ENCODE measurements at places on chromosomes 6 and 20.

- no peak for DNase-seq
Measured at GRCh38 chr6:83985308-83985713, 48.3 kb upstream of the MRAP2 start.

- DNase-seq, result no peak
Measured at GRCh38 chr20:63533871-63534393, 3.2 kb downstream of the PTK6 start.

GRCh38 chr20:2659547-2659946 lies 4.5 kb downstream of the IDH3B start:
- DNase-seq, result no peak

- no peak for DNase-seq
Measured at GRCh38 chr20:50191065-50191543, 474 bp downstream of the CEBPB start.

DNA sequence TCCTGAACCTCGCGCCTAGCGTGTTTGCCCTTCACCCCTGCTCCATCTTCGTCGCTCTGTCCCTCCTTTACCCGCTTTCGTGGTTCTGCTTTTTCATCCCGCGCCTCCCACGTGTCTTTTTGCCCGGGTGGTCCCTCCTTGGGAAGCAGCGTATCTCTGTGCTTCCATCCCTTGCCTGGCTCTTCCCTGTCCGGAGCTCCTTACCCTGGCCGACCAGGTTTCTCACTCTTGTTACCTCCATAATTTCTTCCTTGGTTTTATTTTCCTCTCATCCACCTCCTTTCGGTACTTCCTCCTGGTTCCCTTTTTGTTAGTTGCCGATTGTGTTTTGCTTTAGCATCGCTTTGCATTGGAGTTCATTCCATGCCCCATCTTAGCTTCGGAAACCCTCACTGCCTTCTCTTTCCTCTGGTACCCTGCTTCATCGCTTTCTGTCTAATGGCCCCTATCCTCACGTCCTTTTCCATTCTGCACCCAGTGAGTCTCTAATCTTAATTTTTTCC lies 735 bp downstream of the FAM135A start:
- no peak for DNase-seq

- no peak for DNase-seq
Measured at GRCh38 chr6:33192671-33193602, 670 bp upstream of the COL11A2 start.

GRCh38 chr6:4671587-4672115 lies 104.6 kb upstream of the CDYL start:
- no peak for DNase-seq

DNA sequence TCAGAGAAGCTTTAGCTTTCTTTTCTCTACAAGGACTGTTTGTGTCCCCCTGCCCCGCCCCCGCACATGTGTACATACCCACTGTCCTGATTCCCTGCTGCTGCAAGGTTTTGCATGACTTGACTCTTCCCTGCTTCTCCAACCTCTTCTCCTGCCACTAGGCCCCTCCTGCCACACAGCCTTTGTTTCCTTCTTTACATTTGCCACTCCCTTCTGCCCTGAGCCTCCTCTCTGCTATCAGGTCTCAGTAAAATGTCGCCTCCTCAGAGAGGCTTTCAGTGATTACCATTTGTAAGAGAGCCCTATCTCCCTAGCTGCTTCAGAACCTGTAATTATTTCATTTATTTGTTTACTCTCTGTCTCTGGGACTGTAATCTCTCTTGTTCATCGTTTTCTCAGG lies 56.4 kb upstream of the VSTM2L start:
- DNase-seq, result no peak

GRCh38 chr6:111936718-111937117 lies 63.5 kb upstream of the FYN start:
- no peak for DNase-seq

GRCh38 chr6:112193117-112193516 lies 61.2 kb downstream of the LAMA4 start:
- no peak for DNase-seq

- DNase-seq, result no peak
Measured at GRCh38 chr20:36777167-36777566, 3.6 kb upstream of the DSN1 start.

DNA sequence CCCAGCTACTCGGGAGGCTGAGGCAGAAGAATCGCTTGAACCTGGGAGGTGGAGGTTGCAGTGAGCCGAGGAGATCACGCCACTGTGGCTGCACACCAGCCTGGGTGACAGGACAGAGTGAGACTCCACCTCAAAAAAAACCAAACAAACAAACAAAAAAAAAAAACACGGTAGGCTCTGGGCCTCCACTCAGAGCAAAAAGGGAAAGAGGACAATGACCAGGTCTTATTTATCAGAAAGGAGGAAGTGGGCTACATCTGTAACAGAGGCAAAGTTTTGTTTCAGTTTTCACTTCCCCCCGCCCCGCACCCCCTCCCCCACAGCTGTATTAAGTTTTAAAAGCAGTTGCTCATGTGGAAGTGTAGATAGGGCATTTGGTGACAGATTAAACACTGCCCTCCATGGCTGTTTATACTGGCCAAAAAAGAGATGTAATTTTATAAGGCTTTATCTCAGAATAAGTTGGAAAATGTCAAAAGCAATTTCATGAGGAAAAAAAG lies 114.6 kb downstream of the RCAN2 start:
- DNase-seq, result no peak

- DNase-seq, result no peak
Measured at GRCh38 chr6:37634238-37634826, 63.4 kb downstream of the MDGA1 start.

DNA sequence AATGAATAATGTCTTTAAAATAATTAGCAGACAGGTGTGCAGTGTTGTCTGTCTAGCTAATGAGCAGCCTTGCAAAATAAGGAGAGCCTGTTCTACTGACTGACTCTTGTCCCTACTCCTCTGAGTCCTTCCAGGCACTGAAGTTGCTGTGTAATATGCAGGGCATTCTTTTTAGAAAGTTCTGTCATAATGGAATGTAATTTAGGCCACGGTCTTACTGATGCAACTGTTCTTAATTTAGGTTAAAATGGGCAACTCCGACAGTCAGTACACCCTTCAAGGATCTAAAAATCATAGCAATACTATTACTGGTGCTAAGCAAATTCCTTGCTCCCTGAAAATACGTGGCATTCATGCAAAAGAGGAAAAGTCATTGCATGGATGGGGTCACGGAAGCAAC lies 133.9 kb downstream of the TIAM2 start:
- DNase-seq, result no peak

DNA sequence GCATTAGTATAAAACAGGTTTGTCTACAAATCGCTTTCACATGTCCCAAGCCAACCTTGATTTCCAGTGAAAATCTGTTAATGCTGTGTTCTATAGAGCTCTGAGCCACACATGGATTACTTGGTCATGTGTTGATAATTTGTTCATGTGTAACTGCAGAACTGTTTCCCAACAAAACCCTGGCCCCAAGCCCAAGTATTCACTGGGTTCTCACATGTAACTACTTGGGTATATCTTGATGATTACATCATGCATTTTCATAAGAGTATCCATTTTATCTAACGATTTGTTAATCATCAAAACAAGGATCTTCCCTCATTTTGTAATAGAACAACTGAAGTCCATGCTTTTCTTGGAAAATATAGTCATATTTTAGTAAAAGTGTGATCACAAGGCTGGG lies 657.6 kb downstream of the PRKN start:
- DNase-seq, result no peak

GRCh38 chr20:46551522-46552381 lies 1.3 kb upstream of the OCSTAMP start:
- no peak for DNase-seq

DNA sequence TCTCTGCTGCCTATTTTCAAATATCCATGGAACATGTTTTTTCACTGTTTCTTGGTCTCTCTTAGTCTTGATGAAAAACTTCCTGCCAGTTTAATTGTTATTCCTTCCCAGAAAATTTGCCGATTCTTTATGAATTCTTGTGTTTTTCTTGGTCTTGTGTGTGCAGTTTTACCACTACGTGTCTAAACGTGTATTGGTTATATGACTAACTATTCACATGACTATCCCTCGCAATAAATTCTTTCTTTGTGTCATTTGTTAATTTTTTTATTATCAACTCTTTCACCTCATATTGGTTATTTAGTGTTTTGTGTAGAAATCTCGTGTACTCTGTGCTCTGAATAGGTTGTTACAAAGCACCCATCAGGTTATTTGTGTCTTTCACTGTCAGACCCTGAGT lies 315.4 kb downstream of the HAO1 start:
- DNase-seq, result no peak

DNA sequence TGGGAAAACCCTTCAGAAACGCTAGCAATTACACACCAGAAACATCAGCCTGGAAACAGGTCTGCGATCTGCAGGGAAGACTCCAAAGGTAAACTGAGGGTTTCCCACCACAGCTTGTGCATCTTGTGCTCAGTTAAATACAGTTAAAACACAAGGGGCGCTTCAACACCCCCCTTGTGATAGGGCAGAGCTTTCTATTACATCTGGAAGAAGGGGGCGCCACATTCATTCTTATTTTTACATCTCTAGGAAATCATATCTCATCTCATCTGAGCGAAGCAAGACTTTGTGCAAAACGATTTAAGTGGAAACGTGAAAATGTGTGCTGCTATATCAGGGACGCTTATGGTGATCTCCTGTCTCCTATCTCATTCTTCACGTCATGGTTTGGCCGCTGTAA lies 58.5 kb downstream of the PRND start:
- DNase-seq, result no peak

DNA sequence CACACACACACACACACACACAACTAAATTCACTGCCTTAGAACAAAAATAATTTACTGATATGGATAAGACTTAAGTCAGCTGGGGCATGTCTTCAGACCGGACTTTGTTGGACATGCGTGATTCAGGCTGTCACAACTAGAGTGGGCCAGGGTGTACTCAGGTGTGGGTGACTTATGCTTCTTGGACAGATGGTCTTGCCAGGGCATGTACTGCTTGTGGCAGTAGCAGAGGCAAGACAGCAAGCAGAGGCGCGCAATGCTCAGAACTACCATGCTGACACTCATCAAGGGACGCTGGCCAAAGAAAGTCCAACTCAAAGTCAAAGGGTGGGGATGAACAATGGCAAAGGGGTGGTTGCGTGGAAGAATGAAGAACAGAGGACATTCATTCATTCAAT lies 437.5 kb downstream of the CBLN4 start:
- no peak for DNase-seq

DNA sequence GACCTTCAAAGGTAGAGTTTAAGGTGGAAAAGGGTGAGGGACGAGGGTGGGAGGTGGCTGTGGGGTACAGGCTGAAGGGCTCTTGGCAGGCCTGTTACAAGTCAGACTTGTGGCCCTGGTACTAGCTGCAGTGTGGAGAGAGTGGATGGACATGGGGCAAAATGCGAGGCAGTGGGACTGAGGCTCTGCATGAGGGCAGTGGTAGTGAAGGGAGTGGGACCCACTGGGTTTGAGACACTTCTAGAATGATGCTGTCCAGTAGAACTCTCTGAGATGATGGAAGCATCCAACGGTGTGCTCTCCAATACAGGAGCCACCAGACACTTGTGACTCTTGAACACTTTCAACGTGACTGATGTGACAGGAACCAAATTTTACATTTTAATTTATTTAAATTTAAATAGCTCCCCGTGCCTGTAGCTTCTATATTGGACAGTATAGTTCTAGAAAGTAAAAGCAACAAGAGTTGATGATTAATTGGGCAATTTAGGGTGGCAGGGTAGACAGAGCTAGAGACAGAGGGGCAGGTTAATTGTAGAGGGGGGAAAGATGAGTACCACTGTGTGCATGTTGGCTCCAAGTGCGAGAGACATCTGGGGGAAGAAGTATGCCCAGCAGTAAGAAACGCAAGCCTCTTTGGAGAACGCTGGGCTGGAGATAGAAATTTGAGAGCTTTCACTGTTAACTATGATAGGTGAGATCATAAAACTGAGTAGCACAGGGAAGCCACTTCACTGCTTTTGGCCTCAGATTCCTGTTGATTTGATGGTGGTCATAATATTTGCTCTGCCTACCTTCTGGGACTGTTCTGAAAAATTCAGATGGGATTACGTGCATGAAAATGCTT lies 77.5 kb downstream of the TXNDC5 start:
- DNase-seq, result no peak

DNA sequence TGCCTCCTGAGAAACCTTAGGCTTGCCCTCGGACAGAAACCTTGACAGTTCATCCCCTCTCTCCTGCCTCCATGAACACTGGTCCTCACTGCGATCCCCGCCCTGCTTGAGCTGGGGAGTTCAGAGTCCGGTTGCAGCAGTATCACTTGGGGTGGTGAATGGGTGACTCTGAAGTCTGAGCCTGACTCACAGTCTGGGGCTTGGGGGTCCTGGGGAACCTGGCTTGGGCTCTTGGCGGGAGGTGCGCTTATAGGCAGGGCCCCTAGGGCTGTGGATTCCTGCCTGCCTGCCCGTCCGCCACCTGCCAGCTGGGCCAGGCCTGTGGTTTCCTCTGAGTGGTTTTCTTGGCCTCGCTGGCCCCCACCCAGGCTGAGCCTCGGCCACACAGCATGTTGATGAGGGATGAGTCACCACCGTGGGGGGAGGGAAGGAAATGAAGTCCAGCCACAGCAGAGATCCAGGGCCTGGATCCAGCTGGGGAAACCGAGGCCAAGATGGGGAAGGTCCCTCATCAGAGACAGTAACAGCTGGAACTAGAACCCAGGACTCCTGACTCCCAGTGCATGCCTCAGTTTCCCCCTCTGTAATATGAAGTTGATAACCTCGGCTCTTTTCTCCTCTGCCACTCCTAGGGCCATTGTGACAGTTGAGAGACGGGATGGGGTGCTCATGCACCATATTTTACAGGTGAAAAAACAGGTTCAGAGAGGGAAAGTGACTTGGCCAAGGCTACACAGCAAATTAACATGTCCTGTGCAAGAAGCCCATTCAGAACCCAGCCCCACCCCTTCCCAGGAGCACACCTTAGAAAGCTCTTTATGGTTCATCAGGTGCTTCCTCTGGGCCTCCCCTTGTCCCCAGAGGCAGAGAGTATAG lies 9.2 kb downstream of the FOXS1 start:
- peak; percentile 54 for DNase-seq

DNA sequence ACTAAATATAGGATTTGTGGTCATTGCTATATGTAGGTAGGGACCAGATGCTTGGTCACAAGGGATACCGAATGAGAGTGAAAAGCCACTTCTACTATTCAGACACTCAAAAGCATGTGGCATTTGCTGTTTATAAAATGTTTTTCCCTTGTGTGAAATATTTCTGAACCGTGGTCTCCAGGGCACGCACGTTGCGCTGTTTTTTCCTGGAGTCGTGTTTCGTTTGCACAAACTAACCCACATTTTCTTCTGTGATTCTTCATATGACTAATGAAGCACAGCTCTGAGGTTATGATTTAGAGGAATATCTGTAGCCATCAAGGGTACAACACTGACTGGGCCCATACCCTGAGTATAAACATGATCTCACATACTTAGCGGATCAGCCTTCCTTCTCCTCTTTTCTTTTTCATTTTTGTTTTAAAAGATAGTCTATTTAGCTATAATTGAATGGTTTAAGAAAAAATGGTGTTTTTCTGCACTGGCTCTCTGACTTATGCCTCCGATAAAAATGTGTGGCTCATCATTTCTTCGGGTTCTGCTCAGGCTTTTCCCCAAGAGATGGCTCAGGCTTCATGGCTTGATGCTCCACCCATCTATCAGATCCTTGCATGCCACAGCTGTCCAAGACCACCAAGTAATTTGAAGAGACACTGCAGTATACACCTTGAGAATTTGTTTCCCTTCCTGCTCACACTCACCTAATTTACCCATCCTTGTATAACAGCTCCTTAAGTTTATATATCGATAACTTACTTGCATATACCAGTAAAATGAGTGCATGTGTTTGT lies 59.9 kb upstream of the HBS1L start:
- DNase-seq, result no peak

- DNase-seq, result no peak
Measured at GRCh38 chr6:7112741-7113313, 5.1 kb downstream of the RREB1 start.

- DNase-seq, result no peak
Measured at GRCh38 chr6:150249261-150249660, 106.4 kb downstream of the PPP1R14C start.

Data from amniotic stem cell (primary cell).